ENCODE measurements at places on chromosomes 6 and 20.

DNA sequence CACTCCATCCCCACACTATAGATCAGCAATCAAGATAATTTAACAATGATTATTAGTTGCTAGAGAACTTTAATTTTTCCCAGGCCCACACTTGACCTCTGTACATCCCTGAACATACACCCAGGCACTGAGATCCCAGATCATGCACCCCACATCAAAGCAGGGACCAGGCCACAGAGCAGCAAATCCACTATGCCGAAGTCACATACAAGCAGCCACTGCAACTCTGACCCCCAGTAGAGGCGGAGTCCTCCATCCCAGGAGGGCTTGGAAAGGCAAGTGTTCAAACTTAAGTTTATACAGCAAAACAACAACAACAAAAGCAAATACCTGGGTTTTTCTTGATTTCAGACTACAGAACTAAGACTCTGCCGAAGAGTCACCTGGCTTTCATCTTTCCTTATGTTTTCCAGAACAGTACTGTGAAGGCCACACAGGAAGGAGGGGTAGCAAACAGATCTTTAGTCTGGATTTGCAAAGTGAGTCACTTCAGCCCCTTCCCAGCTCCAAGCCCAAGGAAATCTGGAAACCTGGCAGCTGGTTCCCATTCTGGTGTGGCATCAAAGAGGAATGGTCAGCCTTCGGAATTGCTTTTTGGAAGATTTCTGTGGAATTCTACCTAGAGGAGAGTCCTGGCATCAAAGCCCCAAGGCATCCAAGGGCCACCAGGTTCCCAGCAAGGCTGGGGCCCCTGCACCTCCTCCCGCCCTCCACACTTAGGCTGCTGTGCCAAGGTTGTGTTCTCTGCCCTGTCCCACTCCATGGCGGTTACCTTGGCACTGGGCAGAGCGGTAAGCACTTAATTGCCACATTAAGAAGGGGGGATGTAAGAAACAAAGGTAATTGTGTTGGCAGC is 7.3 kb downstream of the JAG1 start:
- DNase-seq = no peak

- DNase-seq = no peak
Measured at GRCh38 chr6:101662111-101662897, 268.8 kb downstream of the GRIK2 start.

DNA sequence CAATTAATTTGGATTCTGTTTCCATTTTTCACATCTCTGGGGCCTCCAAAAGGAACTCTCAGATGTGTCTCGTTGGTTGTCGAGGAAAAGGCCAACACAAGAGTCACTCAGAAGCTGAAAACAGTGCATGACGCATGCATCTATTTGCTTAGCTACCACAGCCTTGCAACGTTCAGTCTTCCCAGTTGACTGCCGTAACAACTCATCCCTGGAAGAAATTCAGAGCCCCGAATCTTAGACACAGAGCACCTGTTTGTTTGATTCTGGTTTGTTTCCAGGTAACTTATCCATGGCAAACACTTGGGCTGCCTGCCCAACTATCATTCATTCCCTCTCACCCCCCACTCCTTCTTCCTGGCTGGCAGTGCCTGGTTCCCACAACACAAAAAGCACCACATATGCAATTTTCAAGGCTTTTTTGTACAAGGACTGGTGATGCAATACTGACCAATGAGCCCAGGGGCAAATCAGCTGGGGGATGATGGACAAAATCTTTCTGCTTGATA is 60.5 kb downstream of the ZMYND8 start:
- DNase-seq = no peak

GRCh38 chr20:60035486-60035885 is 77.3 kb downstream of the CDH26 start:
- DNase-seq = no peak

DNA sequence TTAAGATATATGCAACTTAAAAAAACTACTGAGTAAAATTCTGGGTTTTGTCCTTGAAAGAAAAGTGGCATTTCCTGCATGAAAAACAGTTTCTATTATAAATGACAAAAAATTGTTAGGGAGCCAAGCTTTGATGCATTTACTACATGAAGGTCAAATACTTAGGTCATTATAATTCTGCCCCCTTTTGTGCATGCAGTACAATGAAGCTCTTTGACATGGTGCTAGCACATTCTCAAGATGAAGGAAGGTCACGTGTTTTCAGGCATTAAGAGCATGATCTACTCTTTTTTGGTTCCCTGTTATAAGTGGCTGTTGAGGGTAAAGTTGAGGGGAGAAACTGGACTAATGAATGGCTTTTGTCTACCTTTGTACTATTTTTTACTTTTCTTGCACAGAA is 72.7 kb downstream of the FOXO3 start:
- DNase-seq = no peak

- no peak for DNase-seq
Measured at GRCh38 chr6:14375930-14376329, 258.4 kb downstream of the CD83 start.

All from stimulated activated CD4-positive, alpha-beta T cell treated with anti-CD3 and anti-CD28 coated beads, Interleukin-12 subunit alpha, Interleukin-12 subunit beta, amount 100 ng/mL, for 24 hours (primary cell).